ENCODE measurements at places on chromosomes 4 and X.

DNA sequence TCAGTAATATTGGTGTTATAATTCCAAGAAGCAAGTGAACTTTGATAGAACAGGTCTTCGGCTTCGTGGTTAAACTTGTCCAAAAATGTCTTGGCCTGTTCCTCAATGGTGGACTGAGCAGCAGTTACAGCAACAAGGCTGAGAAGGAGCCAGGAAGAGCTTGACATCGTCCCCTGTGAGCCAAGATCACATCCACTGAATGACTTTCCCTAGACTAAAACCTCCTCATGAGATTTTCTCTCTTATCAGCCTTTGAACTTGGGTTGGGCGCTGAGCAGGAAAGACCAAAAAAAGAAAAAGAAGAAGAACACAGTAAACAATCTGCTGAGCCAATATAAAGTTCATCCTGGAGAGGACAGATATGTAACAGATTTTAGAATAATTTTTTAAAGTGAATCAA is at the start of gene ACE2:
Gene ACE2 (minus strand): TSS at position 216 of the 400 bp plus-strand sequence. CDS start 49 bp downstream, at position 167.
- DNase-seq, result no peak

DNA sequence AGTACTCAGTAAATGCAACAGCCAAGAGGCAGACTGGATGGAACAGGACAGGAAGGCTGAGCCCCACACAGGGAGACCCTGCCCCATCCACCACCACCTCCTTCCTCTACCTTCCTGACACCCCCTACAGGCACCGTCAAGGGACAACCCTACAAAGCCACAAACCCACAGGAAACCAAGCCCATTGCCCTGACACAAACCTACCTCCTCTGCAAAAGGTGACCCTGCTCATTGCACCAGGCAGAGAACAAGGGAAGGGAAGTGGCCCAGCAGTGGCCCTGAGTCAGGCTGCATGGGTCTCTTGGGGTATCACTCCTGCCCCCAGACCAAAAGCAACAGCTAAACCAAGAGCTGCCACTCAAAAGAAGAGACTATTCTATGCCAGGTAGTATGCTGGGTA is 21.0 kb downstream of the JAKMIP1 start:
- no peak for DNase-seq

DNA sequence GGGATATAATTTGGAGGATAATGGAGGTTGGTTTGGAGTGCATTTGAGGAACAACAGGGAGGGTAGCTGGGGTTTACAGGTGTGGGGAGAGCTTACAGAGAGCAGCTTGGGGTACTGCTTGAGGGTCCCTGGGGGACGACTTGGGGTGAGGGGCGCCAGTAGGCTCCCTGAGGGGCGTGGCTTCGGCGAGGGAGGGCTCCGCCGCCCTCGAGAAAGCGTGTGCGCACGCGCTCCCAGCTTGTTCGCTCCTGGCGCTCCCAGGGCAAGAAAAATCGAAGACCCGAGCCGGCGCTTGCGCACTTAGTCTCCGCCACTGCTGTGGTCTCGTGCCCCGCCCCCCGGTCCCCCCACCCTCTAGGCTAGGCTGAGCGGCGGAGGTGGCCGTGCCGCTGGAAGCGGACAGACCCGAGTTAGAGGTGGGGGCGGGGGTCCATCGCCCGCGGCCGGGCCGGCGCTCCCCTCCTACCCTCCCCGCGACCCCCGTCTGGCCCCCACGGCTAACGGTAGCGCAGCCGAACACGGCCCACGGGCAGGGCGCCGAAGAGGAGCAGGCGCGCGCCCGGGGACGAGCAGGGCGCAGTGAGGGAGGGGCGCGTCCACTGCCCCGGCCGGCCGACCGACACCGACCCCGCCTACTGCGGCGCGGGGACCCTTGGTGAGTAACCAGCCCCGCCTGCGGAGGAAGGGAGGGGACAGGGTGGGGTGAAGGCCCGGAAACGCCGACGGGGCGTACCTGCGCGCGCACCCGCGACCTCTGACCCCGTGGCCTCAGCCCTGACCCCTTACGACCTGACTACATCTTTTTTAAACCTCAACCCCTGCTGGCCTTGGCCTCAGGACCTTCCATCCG is 5.4 kb upstream of the CCDC120 start:
- peak; percentile 75 for DNase-seq

DNA sequence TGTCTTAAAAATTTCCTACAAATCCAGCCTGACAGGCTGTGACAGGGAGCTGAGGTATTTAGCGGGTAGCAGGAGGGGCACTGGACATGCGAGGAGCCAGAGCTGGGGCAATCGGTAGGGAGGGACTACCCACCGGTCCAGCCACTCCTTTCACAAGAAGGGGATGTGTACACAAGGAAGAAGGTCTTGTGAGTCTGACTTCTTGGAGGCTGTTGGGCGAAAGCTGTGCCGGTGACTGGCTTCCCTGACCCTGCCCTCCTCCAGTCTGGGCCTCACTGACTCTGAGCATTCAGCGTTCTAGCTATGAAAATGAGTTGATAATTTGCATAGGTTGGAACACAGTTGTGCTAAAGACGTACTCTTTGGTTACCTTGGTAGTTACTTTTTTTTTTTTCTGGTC is 12.7 kb upstream of the CXCL8 start:
- DNase-seq, result no peak

DNA sequence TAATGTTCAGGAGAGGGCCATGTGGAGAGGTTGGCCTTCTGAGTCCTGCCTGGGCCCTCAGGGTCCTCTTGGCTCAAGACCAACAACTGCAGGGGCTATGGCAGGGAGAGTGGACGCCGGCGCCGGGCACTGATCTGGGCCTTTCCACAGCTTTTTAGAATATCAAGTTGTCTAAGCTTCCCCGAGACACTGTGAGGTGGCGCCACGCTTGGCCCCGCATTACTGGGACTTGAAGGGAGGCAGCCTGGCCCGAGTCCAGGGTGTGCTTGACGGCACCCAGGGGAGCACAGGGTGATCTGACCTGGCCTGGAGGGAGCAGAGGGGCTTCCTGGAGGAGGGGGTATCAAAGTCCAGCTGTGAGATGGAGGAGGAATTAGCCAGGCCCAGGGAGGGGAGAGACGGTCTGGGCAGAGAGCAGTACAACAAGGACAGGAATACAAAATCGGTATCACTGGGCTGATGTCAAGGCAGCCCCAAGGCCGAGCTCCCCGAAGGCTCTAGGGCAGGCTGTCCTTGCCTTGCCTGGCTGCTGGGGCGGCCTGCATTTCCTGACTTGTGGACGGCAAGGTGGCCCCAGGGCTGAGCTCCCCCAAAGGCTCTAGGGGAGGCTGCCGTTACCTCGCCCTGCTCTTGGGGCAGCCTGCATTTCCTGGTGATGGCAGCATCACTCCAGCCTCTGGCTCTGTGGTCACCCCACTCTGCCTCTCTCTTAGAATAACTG is 28.1 kb downstream of the ABLIM2 start:
- DNase-seq, result no peak

DNA sequence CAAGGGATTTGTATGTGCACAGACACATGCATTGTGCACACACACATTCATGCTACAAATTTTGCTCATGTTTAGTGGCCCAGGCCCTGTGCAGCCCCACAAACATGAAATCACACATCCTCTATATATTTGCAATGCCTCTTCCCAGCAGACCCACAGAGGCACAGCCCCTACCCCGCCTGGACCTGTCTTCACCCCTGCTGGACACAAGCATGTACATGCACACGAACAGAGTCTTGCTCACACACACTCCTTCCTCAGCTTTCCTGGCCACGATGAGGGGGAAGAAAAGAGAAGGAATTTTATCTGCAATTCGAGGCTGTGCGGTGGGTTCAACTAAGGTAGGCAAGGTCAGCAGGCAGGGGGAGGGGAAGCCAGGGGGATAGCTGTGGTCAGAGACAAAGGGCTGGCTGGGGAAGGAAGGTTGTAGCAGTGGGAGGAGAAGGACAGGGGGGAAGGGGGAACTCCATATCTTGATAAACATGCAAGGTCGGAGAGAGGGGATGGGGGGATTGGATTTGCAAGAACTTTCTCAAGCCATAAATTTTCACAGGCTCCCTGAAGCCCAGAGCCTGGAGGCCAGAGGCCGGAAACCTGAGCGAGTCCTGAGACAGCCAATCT is 156.4 kb downstream of the EFNB1 start:
- DNase-seq, result no peak

DNA sequence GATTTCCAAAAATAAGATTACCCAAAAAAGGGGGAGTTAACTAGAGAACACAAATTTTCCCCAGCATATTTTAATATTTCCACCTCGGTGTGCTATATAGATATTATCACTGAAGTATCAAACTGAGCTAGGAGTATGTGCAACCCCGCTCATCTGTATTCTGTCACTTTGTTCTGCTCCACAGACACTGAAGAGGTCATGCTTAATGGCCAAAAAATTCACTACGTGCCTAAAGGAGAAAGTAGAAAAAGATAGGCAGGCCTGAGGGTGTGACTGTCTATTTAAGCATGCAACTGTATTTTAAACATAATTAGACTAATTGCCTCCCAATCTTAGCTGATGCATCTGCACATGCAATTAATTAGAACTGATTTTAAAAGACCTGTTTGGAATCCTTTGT is 24.5 kb downstream of the SH3RF1 start:
- DNase-seq, result no peak

DNA sequence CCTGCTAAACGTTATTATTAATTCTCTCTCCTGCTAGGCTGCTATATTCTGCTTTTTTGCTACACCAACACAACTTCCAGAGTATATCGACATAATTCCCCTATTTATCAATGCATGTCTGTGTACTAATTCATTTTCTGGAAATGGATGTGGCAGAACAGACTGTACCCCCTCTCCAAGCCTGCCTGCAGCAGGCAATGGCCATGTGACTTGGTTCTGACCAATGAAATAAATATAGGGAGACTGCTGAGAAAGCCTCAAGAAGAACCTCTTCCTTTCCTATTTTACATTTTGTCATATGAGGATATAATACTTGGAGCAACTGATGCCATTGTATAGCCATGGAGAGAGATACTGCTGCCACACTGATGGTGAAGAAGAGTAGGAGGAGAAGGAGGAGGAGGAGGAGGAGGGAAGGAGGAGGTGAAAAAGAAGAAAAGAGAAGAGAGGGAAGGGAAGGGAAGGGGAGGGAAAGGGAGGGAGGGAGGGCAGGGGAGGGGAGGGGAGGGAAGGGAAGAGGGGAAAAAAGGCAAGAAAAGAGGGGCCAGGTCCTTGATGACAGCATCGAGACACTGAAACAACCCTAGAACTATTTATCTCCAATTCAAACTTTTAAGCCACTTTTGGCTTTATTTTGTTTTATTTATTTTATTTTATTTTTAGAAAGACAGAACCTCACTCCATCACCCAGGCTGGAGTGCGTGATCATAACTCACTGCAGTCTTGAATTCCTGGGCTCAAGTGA is 57.0 kb upstream of the SPP1 start:
- DNase-seq, result no peak

- DNase-seq, result no peak
Measured at GRCh38 chr4:96916711-96917110, 1076.8 kb downstream of the PDHA2 start.

DNA sequence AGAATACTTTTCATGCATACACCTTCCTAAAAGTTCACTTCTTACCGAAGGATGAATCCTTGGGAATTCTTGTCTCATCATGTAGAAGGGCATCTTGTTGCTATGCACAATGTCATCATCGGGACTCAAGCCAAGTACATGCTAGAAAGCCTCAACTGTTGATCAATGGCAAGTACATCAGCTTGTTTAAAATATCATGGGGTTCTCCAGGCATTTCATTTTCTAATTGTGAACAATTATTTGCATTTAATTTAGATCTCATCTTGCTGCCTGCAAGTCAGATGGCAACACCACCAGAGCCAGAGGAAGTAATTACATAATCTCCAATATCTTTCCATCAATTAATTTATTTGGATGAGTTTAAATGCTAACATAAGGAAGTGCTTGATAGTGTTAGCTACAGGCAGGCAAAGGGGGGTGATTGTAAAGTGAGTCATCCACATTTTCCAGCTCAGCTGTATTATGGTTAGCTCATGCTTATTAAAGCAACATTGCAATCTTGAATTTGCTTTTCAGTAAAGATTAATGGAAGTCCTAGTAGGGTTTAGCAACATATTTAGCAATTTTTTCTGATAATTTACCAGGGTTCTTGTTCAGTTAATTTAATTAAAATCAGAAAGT is 356.5 kb downstream of the CBLL2 start:
- DNase-seq, result no peak

DNA sequence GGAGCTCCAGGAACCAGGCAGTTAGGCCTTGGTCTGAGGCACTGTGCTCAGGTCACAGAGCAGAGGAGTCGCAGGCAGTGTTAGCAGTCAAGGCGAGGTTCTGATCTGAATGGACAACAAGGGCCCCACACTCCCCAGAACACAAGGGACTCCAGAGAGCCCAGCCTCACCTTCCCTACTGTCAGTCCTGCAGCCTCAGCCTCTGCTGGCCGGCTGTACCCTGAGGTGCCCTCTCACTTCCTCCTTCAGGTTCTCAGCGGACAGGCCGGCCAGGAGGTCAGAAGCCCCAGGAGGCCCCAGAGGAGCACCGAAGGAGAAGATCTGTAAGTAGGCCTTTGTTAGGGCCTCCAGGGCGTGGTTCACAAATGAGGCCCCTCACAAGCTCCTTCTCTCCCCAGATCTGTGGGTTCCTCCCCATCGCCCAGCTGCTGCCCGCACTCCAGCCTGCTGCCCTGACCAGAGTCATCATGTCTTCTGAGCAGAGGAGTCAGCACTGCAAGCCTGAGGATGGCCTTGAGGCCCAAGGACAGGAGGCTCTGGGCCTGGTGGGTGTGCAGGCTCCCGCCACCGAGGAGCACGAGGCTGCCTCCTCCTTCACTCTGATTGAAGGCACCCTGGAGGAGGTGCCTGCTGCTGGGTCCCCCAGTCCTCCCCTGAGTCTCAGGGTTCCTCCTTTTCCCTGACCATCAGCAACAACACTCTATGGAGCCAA is 26.2 kb downstream of the MAGEA9 start:
- no peak for DNase-seq
